ENCODE measurements at places on chromosomes 6 and 20.

- no peak for DNase-seq
Measured at GRCh38 chr20:33862709-33863403, 51.7 kb downstream of the CHMP4B start.

DNA sequence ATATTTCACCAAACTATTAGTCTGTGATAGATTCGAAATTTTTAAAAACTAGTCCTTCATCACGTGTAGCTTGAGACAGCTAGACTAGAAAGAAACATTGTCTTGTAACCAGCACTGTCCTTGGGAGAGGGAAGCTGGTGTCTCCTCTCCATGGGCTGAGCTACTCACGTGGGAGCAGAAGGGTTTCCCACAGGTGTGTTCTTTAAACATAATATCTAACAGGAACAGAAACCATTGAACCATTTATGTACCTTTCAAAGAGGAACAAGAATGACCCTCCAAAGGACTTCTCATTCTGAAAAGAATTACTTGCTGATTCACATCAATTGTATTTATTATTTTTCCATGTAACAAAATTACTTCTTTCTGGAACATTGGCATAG, 72.4 kb upstream of the SYNJ2 start:
- no peak for DNase-seq

- DNase-seq = no peak
Measured at GRCh38 chr20:38230957-38231526, 29.5 kb downstream of the KIAA1755 start.

DNA sequence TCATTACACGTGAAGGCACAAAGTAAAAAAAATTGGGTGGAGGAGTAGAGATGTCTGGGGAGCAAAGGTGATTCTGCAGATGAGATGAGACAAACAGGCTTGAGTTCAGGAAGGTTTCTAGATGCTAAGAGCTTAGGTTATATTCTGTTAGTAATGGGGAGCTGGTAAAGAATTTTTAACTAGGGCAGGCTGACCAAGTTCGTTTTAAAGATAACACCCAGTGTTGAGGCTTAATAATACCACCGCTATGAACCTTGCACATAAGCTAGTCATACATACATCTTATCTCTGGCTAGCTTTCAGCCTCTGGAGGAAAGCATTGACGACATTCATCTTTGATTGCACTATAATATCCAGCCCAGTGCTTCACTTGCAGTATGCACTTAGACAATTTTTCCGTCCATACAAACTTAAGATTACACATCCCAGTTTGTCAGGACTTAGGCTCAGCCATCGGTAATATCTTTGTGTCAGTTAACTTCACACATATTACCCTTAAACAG, 12.1 kb downstream of the NHSL1 start:
- no peak for DNase-seq
